ENCODE measurements at places on chromosomes 7 and 10. TPM values are rescaled to one million over a fixed set of nuclear protein-coding genes. Genes with fewer than 3 reads are reported as not detected.

DNA sequence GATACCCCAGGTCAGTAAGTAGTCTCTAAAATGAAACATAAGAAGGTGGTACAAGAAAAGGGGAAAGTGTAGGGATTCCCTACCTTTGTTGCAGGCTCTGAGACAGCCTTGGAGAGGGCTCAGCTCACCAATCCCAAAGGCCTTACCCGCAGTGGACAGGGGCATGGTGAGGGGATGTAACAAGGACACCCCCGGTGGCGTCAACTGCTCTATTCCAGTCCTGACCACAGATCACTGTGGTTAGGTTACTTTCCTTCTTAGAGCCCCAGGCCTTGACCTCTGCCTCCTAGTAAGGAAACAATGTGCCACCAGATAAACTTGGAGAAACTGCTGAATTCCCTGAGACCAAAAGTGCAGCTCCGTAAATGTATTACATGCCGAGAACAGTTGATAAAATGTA, 17.5 kb downstream of the PLXNA4 start:
- no peak for DNase-seq

- no peak for DNase-seq
Measured at GRCh38 chr7:128427289-128427891, 17.6 kb upstream of the IMPDH1 start.

- peak; percentile 66 for DNase-seq
Measured at GRCh38 chr10:30434273-30435072, 489 bp downstream of the MAP3K8 start.

- no peak for DNase-seq
Measured at GRCh38 chr10:52436664-52437063, 122.6 kb downstream of the DKK1 start.

DNA sequence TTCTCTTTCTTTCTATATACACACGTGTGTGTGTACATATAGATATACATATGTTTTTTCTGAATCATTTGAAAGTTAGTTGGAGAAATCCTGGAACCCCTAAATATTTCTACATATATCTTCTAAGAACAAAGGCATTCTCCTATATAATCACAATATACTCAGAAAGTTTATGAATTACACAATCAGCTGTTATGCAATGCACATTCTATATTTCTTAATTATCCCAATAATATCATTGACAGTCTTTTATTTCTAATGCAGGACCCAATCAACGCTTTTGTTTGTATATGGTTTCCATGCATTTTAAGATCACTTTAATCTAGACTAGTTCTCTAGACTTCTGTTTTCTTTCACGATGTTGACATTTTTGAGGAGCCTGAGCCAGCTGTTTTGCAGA, 27.7 kb upstream of the ZNF746 start:
- no peak for DNase-seq

GRCh38 chr10:123062726-123063125, 53.9 kb downstream of the ACADSB start:
- DNase-seq = no peak

DNA sequence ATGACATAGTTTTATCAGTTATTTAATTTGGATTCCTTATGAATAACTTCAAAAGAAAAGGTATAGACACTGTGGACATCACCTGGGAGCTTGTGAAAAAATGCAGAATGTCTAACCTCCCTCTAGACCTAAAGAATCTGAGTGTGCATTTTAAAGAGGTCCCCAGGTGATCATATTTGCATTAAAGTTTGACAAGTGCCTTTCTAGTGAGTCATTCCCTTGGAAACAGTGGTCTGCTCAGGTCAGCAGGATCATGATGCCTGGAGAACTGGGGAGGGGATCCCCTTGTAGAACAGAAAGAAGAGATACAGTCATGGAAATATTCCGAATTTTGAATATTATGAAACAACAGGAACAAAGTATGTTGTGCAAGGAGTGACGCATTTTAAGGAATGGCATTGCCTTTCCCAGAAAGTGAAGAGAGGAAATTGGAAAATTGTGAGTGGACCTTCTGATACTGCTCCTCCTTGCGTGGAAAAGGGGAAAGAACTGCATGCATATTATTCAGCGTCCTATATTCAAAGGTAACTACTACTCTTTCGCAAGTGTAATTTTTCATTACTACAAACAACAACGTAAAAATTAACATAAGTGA, 4.6 kb downstream of the STEAP2 start:
- DNase-seq = no peak

- no peak for DNase-seq
Measured at GRCh38 chr10:116289652-116290051, 16.6 kb upstream of the GFRA1 start.

DNA sequence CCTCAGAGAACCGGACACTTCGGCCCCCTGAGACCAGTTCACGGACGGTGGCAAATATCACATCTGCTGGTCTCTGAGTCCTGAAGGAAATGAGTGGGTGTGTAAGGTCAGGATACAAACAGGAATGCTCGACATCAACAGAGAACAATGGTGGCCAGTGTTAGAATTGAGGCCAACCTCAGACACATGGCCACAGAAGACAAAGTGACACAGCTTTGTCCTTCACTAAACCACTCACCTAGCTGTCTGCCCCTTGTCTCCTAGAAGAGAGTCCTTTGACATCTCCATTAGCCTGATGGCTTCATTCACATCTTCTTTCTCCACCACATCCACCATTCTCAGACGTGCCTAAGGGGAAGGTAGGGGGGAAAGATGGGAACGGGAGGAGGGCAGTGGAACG, 4.3 kb downstream of the COPS6 start:
- DNase-seq = no peak

GRCh38 chr10:88888810-88889445, 8.9 kb downstream of the STAMBPL1 start:
- no peak for DNase-seq

- no peak for DNase-seq
Measured at GRCh38 chr10:18658271-18659124, 733 bp upstream of the ARL5B start.

DNA sequence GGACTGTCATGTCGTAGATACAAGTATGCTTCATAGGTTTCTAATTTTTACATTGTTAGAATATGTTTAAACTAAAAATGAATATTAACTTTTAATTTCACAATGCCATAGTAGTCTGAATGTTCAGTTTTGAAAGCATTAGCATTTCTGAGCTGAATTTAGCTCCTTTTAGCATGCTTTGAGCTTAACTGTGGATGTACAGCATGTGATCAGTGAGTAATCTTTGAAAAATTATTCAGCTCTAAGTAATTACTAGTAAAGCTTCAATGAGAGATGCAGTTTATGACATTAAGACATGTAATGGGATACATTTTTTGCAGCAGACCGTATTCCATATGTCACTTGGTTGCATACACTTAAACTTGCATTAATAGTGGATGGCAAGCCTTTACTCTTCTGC, 114.1 kb upstream of the WNT16 start:
- DNase-seq = no peak

DNA sequence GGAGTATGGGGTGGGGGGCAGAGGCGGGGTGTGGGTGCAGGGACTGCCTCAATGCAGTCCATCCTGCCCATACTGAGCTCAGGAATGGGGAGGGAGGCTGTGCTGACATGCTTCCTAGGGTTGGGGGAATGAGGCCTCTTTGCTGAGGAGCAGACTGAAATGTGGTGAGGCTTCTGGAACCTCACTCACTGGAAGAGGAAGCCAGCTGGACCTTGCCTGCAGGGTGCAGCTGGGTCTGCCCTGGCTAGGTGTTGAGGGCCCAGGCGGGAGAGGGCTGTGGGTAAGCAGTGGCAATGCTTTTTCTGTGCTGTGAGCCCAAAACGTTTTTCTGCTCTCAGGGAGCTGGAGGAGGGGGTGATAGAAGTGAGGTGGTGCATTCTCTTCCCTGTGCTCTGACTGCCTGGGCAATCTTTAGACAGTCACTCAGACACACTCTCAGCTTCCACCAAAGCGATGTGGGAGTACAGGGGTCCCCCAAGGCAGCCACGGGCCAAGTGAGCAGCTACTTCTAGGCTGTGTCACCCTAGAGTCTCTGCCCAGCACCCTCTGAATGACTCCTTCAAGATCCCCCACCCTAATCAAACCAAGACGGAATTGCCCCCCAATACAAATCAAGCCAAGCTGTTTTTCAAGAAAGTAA, 41.1 kb upstream of the BMPR1A start:
- DNase-seq = no peak

GRCh38 chr7:69843653-69844052, 245.4 kb downstream of the AUTS2 start:
- DNase-seq = no peak

DNA sequence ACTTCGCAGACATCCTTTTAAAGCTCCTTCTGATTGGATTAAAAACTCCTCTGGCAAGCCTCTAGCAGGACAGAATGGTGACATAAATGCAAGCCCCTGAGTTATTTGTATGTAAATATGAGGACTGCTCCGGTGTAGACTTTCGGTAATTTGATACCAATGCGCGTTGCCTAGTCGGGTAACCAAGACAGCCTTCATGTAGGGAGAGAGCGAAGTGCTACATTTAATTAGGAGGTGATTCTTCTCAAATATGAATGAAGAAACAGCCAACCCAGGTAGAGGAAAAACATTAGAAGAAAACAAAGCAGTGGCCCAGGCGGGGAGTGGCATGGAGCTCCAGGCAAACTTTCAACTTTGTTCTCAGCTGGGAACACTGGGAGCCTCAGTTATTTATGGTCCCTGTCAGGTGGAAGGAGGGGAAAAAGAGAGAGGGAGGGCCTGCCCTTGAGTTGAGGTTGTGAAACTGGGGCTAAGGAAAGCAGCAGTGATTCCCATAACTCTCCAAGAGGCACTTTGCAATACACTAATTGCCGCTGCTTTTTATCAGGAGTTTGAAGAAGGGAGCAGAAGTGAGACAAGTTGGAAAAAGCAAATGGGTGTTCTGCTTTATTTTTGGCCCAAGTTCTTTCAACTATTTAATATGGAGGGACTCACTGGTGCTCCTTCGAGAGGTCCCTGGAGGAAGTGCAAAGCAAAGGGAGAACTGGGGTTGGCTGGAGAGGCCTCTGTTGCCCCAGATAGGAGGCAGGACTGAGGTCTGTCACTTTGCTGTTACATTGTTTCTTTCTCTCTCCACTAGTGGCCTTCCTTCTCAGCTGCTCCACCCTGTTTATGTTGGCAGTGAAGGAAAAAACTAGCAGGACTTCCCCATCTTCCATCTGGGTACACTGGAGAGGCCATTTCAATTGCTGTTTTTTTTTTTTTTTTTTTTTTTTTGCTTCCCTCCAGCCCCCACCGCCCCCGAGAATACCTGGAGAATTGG, 234.6 kb upstream of the CCDC6 start:
- DNase-seq = peak; percentile 12

- DNase-seq = no peak
Measured at GRCh38 chr7:37028909-37029440, 304.7 kb upstream of the AOAH start.

GRCh38 chr10:79293841-79294581, 53.3 kb upstream of the PPIF start:
- DNase-seq = no peak

DNA sequence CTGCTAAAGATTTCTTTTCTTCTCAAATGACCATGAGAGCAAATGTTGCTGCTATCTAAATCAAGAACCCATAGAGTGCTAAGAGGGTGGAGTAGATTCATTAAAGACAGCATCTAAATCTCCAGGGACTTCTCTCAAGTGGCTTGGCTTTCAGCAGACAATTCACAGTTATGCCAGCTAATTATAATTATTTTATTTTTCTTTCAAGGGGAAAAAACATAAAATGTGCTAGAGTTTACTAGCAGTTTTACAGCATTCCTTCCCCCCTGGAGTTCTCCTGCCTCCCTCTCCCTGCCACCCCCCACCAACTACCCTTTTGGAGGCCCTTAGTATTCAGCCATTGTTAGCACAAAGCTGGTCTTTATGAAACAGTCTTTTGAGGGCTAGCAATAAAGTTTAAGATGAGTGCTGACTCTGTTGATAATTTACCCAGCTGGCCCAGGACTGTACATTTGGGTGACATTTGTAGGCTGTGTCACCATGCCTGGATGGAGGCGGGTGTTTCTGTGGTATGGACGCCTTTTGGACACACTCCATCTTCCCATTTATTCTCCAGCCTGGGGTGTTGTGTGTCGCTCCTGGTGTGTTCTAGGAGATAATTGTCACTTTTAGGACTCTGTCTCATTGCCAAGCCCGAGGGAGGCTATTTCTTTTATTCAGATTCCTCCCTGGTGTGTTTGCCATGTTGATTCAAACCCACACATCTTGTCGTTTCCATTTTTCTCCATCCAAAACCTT, 160.2 kb downstream of the CREB5 start:
- no peak for DNase-seq

- DNase-seq = no peak
Measured at GRCh38 chr10:58993480-58994221, 182.8 kb upstream of the PHYHIPL start.

DNA sequence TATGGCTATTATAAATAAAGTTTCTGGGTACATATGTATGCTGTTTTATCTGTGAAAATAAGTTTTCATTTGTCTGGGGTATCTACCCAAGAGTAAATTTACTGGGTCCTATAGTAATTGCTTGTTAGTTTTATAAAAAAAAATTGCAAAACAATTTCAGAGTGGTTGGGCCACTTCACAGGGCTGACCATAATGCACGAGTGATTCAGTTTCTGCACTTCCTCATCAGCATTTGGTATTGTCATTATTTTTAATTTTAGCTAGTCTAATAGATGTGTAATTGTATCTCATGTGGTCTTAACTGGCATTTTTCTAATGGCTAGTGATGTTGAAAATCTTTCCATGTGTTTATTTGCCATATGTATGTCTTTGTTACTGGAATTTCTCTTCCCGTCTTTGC, 452.4 kb upstream of the AKR1E2 start:
- no peak for DNase-seq

DNA sequence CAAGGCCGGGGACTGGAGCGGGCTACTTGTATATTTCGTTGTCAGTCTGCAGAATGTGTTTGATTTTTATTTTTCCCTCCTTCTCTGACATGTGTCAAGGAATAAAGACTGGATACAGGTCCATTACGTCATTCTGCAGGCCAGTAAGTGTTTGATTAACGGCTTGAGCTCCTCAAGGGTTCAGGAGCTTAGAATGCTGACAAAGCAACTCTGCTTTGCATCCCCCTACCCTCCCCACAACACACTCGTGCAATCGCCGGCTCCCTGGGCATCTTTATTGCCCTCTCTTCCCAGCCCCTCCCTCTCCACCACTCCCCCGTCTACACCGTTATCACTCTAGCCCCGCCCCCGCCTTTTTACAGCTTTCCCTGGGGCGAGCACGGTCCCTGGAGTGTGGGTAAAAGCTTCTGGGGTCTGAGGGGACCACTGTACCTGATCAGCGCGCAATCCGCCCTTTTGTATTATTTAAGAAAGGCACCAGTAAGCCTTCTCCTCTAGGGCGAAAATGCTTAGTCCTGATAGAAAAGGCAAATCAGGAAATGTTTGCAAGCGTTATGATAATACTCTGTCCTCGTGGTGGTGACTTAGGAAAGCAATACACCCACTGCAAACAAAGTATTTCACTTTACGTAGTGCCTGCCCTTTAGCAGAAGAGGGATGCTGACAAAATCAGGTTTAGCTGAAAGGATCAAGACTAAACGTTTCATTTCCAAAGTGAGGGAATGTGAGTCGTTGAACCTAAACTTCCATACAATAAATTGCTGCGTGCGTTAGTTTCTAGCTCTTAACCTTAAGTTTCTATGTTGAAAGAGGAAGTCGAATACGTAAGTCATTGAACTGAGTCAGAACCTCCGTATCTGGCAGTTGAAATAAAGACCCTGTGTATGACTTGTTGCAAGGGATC, 1.4 kb upstream of the CREB5 start:
- peak; percentile 10 for DNase-seq

ZNF487 gene
- 7.1 TPM for total RNA-seq

CYP26C1 gene
- total RNA-seq = 0.29 TPM

RBP3 gene
- total RNA-seq = not detected

AZGP1 gene
- total RNA-seq = not detected

TAF5 gene
- 7.7 TPM for total RNA-seq

PDZD7 gene
- 0.29 TPM for total RNA-seq

FAM25C gene
- not detected for total RNA-seq

PPP1R9A gene
- total RNA-seq = 55.2 TPM

AKR1C4 gene
- total RNA-seq = 0.48 TPM

TMEM273 gene
- not detected for total RNA-seq
